Mesenteric fat pad (tissue), 1 donor: ENCODE measurements at places on chromosomes 2 and 18.

GRCh38 chr2:140627136-140627535 is 1503.7 kb downstream of the LRP1B start:
- DNase-seq = no peak

DNA sequence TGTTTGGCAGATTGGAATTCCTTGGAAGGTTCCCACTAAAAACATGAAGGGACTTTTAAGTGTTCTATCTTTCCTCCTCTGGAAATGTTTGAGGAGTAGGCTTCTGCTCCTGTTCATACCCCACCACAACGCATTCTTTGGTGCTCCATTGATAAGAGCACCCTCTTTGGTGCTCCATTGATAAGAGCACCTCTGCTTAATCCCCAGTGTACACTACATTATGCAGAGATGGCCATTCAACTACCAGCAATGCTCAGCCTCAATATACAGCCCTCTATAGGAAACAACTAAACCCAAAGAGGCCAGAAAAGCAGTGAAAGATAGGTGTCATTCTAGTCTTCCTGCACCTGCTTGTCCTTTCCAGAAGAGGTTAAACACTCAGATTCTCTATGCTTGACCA is 1.8 kb upstream of the CHAC2 start:
- DNase-seq = no peak

DNA sequence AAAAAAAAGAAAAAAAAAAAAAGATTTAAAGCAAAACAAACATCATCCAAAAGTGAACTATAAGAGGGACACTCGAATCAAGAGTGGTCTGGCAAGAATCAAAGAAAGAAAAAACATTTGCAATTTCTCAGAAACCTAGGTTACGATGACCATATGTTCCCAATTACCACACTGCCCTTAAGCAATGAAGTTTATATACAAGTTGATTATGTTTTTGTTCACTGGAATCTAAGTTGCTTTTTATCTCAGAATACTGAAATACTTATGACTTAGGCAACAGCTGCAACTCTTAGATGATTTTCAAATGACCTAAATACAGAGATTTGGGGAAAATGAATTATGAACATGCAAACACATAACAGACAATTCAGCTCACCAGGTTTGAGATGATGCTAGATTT is 597.1 kb upstream of the CHAC2 start:
- no peak for DNase-seq

- DNase-seq = no peak
Measured at GRCh38 chr2:66437691-66438497, 3.0 kb downstream of the MEIS1 start.

- no peak for DNase-seq
Measured at GRCh38 chr2:168189835-168190569, 57.4 kb downstream of the STK39 start.

DNA sequence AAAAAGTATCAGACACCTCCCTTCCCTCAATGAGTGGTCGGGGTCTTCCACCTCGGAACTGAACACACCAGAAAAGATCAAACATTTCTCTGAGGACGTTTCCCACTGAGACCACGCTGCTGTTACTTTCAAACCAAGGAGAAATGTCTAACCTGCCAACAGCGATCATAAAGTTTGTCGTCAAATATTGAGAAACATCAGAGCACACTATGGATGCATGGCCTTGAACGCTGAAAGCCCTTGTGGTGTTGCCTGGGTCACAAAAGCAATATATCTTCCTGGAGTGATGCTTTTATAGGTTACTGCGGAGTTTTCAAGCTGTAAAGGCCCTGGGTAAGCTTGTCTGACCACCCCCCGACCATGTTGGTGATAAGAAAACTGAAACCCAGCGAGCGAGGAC is 70.2 kb upstream of the ID2 start:
- no peak for DNase-seq

- DNase-seq = peak; percentile 74
Measured at GRCh38 chr2:10490806-10491291, 42.7 kb upstream of the ODC1 start.

GRCh38 chr18:400456-400855 is 100.0 kb downstream of the COLEC12 start:
- no peak for DNase-seq

- no peak for DNase-seq
Measured at GRCh38 chr2:165524720-165525119, 55.2 kb downstream of the CSRNP3 start.
